ENCODE measurements at places on chromosomes 6 and 20.

DNA sequence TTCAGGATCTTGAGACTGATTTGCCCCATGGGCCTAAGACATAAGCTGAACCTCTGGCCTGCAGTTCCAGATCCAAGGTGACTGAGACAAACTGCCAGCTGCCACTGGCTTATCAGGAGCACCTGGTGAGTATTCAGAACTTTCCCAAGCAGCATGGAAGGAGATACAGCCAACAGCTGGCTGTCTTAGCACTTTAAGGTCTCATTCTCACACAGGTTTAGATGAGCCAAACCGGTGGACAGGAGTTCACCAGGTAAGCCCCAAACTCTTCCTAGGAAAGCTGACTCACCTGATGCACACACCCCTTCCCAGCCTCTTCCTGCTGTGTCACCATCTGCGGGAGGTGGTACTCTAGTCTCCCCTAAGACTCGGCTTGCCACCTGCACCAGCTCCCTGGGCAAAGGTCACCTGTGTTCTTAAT, at the start of gene BANF2:
Gene BANF2, plus strand, starts transcription at position 36 of the 421 bp plus-strand sequence. CDS start 25,060 bp downstream, outside the sequence.
- no peak for DNase-seq

DNA sequence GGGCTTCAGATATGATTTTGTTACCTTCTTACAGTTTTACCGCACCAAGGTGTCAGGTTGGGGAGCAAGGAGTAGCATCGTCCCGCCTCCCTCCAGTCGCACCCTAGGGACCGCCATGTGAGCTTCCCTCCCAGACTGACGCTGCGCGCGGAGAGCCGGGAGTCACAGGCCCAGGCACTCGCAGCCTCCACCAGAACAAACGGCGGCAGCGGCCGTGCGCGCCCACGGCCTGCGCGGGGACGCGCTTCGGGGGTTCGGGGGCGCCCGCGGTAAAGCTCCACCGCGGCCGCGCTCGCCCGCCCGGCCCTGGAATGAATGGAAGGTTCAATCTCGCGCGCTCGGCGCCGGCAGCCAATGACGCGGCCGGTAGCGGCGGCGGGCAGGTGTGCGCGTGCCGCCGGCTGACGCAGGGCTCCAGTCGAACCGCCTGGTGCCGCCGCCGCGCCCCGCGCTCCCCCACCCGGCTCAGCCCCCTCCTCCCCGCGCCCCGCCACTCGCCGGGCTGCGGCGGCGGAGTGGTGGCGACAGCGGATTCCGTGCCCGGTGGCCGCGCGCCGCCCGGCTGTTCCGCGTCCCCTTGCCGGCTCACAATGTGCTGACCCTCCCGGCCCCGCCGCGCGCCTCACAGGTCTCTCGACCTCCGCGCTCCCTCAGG, 16.5 kb upstream of the LIN28B start:
- DNase-seq = no peak

DNA sequence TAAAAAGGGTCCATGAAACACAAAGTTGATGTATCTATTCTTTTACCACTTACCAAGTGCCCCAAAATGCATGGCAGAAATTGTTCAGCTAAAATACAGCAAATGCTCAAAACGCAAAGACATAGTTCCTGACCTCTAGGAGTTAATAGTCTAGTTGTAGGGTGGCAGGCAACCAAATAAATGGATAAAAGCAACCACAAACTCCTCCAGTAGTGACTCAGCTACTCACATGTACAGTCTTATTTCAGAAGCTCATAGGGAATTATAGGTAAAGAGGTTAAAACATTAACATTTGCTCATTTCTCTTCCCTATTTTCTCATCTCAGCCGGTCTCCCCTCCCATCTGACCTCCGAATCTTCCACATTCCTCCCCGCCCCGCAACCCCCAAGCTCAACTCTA, 143.9 kb upstream of the INSM1 start:
- no peak for DNase-seq

DNA sequence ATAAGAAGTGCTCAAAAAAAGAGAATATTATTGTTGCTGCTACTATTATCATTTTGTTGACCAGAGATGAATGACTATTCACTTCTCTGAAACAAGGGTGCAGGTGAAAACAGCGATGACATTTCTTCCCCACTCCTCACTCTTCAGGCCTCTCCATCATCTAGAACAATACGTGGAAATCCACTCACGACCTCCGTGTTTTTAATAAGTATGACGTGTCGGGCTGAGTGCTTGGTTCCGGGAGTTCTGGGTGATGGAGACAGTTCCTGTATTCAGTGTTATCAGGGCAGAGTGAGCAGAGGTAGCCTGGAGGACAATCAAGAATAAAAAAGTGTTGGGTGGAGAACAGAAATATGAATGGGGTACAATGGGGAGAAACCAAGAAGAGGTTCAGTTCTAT, 130.0 kb upstream of the ZNF217 start:
- DNase-seq = no peak

DNA sequence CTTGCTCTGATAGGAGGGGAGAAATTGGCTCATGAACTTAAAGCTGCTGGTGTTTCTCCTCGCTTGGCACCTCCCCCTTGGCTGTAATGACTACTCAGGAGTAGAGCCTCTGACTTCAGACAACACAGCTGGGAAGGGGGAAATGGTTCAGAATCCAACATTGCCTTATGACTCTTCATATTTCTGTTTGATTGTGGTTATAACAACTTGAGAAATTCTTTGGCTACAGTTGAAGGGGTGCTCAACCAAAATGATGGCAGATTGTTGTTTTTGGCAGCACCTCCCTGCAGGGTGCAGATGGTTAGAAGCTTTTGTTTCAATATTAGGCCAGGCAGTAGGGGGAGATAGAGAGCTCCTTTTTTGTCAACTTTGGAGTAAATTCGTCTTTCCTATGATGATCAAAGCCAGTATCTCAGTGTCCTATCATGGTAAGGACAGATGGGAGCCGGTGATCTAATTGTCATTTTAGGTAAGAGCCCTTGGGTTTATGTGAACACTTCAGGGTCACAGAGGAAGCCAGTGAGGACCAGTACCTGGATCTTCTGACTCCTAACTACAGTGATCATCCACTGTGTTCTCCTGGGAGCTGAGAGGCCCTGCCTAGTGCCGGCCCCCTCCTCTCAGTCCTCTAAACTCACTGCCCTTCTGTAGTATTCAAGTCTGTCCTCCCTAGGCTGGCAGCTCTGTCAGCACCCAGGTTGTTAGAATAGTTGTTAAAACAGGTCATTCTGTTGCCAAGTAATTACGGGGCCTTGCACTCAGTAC, 39.9 kb downstream of the RPRD1B start:
- no peak for DNase-seq

- DNase-seq = peak; percentile 43
Observed at GRCh38 chr20:50381771-50382593, 128.2 kb upstream of the PTPN1 start.

- DNase-seq = no peak
Observed at GRCh38 chr6:66429210-66429609, 722.2 kb upstream of the EYS start.

DNA sequence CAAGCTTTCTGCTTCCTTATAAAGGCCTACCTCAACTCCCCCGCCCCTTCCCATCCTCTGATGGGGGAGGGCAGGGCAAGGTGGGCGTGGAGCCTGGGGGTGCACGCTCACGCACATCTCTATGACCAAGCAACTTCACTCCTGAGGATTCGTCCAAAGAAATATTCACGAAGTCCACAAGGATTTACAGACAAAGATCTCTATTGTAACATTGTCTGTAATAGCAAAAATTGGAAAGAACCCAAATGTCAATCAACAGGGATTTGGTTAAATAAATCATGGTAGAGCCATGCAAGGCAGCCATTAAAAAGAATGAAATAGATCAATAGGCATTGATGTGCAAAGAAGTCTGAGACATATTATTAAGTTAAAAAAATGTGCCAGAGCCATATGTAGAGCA, 130.4 kb upstream of the AFDN start:
- DNase-seq = no peak

GRCh38 chr6:90547079-90547478, 39.8 kb downstream of the MAP3K7 start:
- DNase-seq = no peak

DNA sequence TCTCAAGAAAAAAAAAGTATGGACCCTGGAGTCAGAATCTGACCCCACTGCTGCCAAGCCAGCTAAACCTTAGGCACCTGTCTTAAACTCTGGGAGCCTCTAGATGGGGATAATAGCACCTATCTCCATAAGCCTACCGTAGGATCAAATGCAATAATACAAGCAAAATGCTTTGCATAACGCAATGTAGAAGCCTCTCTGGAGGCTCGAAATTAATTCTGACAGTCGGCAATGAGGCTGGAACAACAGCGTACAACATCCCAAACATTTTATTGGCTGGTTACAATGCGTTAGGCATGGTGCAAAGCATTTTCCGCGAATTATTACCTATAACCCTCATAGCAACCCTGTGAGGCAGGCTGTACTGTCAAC, 521 bp downstream of the CDK5RAP1 start:
- DNase-seq = no peak

DNA sequence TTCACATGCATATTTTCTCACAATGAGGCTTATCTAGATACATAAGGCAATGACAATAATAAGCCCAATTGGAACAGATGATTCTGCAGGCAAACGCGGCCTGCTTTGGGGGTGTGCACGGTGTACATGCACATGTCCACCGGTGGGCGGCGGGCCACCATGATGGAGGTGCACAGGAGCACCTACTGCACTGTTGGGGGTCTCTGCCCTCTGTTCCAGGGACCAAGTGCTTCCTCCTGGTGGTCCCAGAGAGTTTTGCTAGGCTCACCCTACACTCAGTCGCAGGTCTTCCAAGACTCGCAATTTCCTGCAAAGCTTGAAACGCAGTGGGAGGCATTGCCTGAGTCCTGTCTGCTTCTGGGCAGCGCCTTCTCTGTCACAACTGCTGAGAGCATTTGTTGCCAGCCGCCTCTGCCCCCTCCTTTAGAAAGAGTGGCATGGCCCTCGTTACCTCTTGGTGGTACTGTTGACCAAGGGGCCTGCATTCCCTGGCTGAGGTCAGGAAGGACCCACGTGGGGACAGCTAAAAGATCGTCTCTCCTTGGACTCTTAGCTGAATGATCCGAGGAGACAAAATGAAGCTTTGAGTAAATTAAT, 135.3 kb downstream of the ERMARD start:
- DNase-seq = no peak

GRCh38 chr6:169574420-169574819, 127.4 kb downstream of the WDR27 start:
- DNase-seq = no peak

- DNase-seq = no peak
Observed at GRCh38 chr6:159378411-159379328, 209.5 kb downstream of the FNDC1 start.

DNA sequence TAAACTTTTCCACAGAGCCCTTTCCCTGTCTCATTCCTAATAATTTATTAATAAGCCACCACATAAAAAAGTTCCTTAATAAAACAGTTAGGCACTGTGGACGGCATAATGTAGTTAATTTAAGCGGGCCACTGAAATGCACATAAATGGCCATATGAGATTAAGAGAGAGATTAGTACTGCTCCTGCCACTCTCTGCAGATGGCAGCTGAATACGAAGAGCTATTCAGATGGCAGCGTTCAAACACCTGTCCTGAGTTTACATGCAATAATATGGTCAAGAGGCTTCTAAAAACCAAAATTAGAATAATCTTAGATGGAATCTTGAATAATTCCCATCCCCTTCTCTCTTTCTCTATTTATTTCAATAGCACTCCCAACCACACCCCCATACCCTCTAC, 461.8 kb downstream of the PKHD1 start:
- DNase-seq = no peak

DNA sequence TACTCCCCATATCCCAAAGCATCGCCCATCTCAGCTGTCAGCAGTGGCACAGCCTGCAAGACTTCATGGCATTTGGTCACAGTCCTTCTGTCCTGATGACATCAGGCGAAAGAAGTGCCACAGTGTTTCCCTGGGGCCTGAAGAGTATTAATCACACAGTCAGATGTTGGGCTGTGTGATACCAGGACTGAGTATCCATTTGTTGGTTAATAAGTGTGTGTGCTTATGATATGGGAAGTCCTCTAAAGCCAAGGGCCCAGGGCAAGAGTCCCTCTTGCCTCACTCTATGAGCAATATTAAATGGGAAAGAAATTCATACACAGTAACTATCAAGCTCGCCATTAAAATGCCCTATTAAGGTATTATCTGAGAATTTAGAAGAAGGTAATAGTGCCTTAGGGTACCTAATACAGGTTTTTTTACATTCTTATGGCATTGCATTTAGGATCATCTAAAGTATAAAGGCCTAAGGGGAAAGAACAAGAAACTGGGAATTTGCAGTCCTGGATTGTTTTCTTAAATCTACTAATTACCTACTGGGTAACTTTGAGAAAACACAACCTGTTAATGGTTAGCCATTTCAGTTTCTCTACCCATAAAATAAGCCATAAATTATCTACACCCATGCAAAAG, 204.1 kb upstream of the PREP start:
- no peak for DNase-seq

- no peak for DNase-seq
Observed at GRCh38 chr20:61082720-61083119, 169.3 kb upstream of the CDH4 start.

DNA sequence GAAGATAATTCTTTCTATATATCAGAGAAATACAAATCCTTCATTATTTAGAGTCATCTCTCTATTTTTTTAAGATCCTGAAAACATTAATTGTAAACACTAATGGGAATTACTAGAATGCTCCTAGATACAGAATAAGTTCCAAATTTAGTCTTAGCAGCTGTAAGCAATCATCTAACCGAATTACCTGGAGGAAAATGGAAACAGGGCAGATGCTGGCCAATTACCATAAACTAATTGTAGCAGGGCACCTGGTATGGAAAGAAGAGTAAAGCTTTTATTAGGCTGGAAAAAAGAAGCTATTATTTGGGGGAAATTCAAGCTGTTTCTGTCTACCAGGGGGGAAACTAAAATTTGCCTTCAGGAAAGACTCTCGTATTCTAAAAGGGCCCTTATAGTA, 257.5 kb downstream of the MMUT start:
- no peak for DNase-seq

GRCh38 chr6:395432-396125, 4.0 kb downstream of the IRF4 start:
- no peak for DNase-seq

- no peak for DNase-seq
Observed at GRCh38 chr6:85726206-85726605, 83.5 kb upstream of the SYNCRIP start.

DNA sequence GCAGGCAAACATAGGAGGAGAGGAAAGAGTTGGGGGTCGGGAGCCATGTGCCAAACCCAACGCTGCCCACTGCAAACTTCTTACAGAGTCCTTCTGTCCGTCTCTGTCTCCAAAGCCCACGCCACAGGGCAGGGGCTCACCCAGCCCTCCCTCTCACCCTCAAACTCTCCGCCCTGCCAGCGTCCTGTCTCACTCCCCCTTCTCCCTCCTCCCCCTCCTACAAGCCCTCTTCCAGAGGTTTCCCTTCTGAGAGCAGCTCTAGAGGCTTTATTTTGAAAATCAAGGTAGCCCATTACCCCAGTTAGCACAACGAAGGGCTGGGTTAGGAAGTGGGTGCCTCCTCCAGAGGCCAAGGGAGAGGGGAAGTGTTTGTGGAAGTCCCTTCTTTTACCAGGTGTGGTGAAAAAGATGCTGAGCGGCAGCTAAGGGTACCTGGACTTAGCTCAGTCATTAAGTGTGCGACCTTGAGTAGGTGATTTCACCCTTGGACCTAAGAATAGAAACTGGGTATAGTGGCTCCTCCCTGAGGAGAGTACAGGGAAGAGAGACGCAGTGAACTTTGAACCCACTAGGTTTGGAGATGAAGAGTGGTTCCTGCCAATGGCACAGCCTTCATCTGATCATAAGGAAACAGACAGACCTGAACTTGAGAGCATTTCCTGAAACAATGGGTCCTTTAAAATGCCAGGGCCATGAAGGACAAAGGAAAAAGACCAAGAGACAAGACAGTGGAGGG, 123.8 kb downstream of the BANF2 start:
- DNase-seq = no peak

All from activated T-cell treated with anti-CD3 and anti-CD28 coated beads, Interleukin-2, amount 50 U/mL, for 24 hours (primary cell).